ENCODE measurements at places on chromosomes 3 and 15. TPM values are rescaled to one million over a fixed set of nuclear protein-coding genes. Genes with fewer than 3 reads are reported as not detected.

APOD gene
- total RNA-seq, result 0.23 TPM

P2RY14 gene
- total RNA-seq, result not detected

HYAL1 gene
- total RNA-seq, result 2.5 TPM

FOXL2NB gene
- total RNA-seq, result 0.03 TPM

IGF2BP2 gene
- total RNA-seq, result 39.6 TPM

All from smooth muscle cell of the pulmonary artery (primary cell).